ENCODE measurements at places on chromosomes 6 and 20.

GRCh38 chr6:167210375-167211294 is 52.9 kb upstream of the GPR31 start:
- DNase-seq, result no peak

- DNase-seq, result no peak
These were observed 6.1 kb downstream of the PRDM13 start for GRCh38 chr6:99612551-99613408.

DNA sequence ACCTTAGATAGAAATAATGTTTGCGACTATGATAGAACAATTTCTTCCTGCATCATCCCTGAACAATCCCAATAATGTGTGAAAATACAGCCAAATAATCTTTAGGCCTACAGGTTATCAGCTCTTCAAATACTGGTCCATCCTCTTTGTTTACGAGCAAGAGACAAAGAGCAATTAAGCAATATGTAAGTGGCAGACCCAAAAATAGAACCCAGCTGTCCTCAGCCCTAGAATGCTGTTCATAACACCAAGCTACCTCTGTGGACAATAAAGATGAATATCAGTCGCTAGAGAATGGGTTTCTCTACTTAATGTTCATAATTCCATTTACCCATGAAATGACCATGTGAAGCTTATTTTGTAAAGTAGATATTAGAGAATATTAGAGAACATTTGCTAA is 28.4 kb upstream of the OSTM1 start:
- no peak for DNase-seq

DNA sequence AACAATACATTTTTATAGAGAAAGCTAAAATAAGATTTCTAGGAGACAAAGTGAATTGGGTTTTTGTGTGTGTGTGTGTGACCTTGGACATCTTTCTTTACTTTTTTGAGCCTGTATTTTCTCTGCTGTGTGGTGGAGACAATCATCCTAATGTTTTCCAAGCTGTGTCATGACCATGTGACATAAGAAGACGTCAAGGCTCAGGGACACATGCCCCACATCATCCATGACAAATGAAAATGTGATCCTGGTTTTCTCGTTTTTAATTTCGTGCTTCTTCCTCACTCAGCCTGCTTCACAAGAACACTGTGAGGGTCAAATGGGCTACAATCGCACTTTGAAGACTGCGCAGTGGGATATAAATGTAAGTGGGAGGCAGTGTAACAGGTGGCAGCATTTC is 3.9 kb upstream of the BTNL2 start:
- DNase-seq, result no peak

DNA sequence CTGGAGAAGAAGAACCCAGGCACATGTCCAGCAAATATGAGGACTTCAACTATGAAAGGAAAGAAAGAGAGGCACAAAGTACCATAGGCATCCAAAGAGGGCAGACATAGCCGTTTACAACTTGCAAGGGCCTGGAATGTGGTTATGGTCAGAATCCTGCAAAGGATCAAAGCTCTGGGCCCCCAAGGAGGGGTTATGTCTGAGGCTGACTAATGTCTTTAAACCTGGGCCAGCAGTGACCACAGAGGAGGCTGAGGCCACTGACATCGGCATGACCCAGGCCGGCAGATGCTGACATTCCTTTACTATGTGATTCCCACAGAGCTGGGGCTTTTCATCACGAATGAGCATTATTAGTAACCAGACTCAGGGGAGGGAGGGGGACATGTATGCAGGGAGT is 861.1 kb downstream of the DHX35 start:
- no peak for DNase-seq

DNA sequence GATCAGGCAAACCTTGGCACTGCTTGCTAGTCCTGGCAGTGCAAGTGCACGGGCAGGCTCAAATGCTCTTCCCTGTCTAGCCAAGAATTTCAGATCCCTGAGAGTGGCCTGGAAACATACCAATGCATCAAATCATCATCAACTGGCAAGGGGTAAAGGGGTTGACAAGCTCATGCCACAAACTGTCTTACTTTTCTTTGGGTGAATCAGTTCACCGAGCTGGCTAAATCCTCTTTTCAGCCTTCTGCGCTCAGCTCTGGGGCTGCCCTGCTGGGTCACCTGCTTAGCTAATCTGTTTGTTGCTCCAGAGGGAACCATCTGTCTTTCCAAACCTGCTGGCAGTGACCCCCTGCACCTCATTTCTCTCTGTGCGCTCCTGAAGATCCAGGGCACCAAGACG is 59.5 kb downstream of the LYRM4 start:
- DNase-seq, result no peak

- DNase-seq, result peak; percentile 83
These were observed 63.7 kb downstream of the MKKS start for GRCh38 chr20:10370091-10370887.

DNA sequence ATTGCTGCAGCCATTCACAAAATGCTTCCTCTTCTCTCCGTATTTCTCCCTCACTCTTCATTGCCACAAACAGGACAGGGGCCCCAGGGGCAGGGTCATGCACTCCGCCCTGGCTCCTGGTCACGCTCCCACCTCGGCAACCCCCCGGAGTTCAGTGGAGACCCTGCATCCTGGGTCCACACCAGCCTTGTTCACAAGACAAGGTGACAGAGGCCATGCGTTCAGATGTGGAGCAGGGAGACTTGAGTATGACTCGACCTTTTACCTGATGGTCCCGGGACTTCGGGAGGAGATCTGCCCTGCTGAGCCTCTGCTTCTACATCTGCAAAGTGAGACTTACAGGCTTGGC is 49.4 kb downstream of the ANKRD60 start:
- DNase-seq, result no peak

GRCh38 chr20:54197621-54198604 is 10.0 kb upstream of the PFDN4 start:
- peak; percentile 89 for DNase-seq

GRCh38 chr20:913306-913849 is 2.8 kb downstream of the ANGPT4 start:
- DNase-seq, result no peak

- DNase-seq, result peak; percentile 17
These were observed 32.5 kb upstream of the MCUR1 start for GRCh38 chr6:13846841-13847240.

DNA sequence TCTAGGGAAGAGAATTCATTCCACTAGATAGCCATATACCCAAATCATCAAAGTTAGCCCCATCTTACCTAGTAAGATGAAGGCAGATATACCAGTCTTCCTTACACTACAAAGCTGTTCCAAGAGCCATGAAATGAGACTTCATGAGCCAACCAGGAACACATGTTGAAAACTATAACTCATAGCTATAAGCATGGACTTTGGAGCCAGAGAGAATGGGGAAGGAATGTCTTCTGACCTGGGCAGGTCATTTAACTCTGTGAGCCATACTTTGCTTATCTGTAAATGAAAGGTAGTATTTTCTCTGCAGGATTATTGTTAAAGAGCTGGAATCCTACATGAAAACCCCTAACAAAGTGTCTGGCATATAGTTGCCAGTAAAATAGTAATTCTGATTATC is 27.3 kb downstream of the ADGRF5 start:
- no peak for DNase-seq

Measured in A549 (cell line).